Stimulated activated CD4-positive, alpha-beta T cell treated with anti-CD3 and anti-CD28 coated beads, Interleukin-12 subunit alpha, Interleukin-12 subunit beta, amount 100 ng/mL, for 24 hours (primary cell): ENCODE measurements at places on chromosomes 6 and 20.

DNA sequence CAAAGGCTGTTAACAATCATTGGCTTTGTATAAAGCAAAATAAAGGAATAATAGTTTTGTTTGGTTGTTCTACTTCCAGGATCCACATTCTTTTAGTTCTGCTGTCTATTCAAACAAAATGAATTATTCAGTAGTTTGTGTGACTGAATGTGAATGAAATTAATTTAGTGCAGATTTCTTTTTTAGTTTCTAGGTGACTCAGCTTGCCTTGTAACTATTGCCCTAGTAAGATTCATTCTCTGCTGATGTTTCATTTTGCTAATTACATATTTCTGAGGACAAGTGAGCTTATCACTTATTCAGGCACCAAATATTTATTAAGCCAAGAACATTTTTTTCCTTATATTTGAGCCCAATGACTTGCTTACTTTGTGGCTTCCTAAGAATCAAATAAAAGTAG, 46.5 kb upstream of the RIPOR2 start:
- DNase-seq: no peak

DNA sequence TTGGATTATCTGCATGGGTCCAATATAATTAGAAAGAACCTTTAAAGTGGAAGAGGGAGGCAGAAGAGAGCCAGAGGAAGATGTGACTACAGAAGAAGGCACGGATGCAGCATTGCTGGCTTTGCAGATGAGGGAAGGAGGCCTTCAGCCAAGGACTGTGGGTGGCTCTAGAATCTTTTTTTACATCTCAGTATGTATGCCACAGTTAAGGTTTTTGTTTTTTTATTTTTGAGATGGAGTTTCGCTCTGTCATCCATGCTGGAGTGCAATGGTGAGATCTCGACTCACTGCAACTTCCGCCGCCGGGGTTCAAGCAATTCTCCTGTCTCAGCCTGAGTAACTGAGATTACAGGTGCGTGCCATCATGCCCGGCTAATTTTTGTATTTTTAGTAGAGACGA, 49.3 kb downstream of the MCM8 start:
- no peak for DNase-seq

DNA sequence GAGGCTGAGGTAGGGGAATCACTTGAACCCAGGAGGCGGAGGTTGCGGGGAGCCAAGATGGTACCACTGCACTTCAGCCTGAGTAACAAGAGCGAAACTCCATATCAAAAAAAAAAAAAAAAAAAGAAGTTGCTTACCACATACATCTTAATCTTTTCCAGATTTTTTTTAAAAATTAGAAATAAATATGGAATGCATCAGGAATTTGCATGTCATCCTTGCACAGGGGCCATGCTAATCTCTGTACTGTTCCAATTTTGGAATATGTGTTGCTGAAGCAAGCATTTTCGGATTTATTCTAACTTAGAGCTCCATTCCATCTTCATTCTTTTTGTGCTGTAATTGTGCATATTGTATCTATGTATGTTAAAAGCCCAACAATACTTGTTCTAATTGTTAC, 62.5 kb downstream of the TRPC4AP start:
- no peak for DNase-seq

DNA sequence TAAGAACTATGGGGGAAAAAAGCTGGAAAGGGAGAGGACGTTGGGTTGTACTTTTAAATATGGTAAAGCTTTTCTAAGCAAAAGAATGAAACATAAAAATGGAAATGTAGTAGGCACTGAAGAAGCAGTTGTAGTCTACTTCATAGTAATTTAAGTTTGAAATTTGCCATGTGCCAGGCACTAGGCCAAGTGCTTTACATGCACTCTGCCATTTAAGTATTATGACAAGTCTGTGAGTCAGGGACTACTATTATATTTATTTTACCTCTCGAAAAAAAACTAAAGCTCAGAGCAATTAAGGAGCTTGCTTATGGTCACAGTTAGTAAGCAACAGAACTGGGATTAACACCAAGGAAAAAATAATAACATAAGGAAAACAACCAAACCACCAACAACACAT, 257.8 kb downstream of the GMDS start:
- no peak for DNase-seq

GRCh38 chr6:108869876-108870275, 21.7 kb downstream of the ARMC2 start:
- DNase-seq: no peak

- DNase-seq: no peak
Measured at GRCh38 chr20:58515233-58516212, at the start of gene APCDD1L. Gene APCDD1L (minus strand): TSS chr20:58515399. CDS start chr20:58514707, 692 bp downstream.
